ENCODE measurements at places on chromosomes 13 and 19. TPM values are rescaled to one million over a fixed set of nuclear protein-coding genes. Genes with fewer than 3 reads are reported as not detected.

UBE2L5 gene
- polyA plus RNA-seq, result not detected

TMPRSS9 gene
- polyA plus RNA-seq, result not detected

GJB6 gene
- not detected for polyA plus RNA-seq

ERFL gene
- not detected for polyA plus RNA-seq

CCDC194 gene
- not detected for polyA plus RNA-seq

GARIN5A gene
- 0.39 TPM for polyA plus RNA-seq

ETV2 gene
- polyA plus RNA-seq, result 0.68 TPM

C19orf18 gene
- not detected for polyA plus RNA-seq

Data from immature natural killer cell (primary cell).